Caki2 (cell line): ENCODE measurements at places on chromosomes 7 and 10.

DNA sequence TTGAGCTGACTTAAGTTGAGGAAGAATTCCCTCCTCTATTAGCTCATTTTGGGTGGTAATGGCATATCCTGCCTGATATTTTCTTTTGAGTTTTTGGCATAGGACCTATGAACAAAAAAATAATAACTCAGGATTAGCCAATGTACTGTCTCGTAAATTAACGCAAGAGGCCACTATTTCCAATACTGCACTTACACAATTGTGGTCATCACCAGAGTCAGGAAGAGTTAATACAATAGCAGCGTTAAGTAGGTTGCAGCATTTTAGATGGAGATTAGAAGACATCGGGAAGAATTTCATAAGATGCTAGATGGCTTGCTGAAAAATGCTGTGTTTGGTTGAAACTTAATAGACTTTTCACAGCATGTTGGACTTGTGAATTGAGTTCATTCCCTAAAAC lies 36.4 kb downstream of the ANTXRL start:
- DNase-seq: no peak

GRCh38 chr10:21369697-21370096 lies 155.8 kb downstream of the SKIDA1 start:
- no peak for DNase-seq

DNA sequence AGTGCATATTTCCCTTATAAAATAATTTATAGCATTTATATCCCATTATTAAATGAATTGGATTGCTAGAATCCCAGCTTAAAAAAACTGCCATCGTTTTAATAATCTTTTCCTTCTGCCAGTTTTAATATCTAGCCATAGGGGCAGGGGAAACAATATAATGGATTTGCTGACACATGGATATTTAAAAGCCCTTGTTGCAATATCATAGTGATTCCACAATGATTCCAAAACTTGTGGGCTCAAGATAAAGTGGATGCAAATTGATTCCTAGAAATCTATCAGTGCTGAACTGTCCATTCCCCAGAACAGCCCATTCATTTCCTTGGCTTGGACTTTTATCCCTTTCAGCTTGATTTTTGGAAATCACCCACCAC lies 2.6 kb downstream of the CPA2 start:
- DNase-seq: no peak

GRCh38 chr10:90308223-90308622 lies 549.6 kb downstream of the HTR7 start:
- DNase-seq: no peak

GRCh38 chr7:107660381-107661080 lies at the start of gene SLC26A4:
SLC26A4 (plus strand) TSS chr7:107660828; CDS start chr7:107661642, 814 bp downstream.
- no peak for DNase-seq

DNA sequence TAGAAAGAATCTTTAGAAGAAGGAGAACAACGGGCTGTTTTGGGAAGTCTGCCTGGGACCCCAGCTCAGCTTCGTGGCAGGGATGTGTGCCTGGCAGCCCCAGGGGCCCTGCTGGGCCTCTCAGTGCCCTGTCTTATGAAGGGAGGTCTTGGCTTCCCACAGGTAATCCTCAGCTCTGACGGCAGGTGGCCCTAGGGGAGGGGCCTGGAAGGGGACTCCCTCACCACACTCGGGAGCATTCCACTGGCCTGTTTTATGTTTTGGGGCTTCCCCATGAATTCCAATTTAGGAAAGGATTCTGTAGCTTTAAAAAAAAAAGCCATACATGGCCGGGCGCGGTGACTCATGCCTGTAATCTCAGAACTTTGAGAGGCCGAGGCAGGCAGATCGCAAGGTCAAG lies 3.0 kb upstream of the DMBT1 start:
- no peak for DNase-seq

DNA sequence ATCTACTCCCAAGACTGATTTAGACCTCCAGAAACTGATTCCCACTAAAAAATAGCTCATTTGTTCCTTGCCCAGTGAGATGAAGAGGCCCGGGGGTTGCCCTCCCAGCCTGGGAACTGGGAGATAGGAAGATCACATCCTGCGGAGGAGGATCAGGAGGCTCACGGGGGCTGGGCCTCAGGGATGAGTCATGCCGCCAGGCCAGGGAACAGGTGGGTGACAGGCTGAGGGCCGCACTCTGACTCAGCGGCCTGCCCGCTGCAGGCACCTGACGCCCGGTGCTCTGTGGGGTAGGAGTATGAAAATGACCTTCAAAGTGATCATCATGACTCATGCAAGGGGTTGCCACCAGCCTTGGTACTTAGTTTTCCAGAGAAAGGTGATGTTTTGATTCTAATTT lies 104.5 kb upstream of the ZPBP start:
- peak; percentile 40 for DNase-seq

DNA sequence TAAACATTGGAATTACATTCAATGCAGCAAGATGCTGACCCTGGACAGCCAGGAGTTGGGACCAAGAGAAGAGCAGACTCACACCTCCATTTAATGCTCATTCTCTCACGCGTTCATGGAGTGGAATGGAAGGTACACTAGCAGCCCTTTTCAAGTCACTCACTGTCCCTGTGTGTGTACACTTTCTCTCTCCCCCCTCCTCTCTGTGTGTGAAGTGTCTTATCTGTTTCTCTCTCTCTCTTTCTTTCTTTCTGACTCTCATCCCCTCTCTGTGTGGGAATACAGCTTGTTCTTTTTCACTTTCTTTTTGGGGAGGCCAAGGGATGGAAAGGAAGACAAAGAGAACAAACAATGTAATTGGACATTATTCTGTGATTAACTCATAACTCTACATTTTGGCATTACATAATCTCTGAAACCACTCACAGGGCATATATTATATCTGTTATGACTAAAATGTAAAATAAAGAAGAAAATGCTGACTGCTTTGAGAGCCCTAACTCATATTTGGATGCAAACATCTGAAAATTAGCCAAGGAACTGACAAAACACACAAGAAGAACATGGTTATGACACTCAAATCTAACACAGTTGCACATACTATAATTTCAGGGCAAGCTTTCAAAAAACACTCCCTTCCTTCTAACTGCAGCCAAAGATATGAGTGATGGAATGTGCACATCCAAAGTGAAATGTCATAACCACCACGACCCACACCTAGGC lies 188.8 kb downstream of the PARD3 start:
- no peak for DNase-seq

GRCh38 chr10:70162151-70162891 lies 8.0 kb downstream of the SAR1A start:
- no peak for DNase-seq

DNA sequence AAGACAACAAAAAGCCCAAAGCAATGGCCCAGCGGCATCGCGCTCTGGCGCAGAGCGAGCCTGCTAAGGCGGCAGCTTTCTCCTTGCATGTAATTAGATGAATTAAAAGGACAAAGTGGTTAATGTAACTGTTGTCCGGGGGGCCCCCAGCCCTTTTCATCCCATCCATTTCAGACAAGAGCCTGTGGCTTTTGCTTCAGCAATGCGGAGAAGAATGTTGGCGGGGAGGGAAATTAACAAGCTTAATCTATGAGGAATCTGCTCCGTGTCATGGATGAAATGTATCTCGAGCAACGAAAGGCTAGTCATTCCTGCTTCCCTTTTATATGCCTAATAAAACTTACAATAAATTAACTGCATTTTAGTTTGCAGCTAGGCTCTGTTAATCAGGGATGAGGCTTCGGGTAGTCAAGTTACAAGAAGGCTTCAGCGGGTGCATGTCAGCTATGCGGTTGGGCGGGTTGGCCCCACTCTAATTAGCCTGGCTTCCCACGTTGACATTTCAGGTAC lies 203.3 kb downstream of the BUB3 start:
- DNase-seq: no peak

- no peak for DNase-seq
Observed at GRCh38 chr7:43904533-43905208, 1.7 kb downstream of the URGCP start.
